ENCODE measurements at places on chromosomes 6 and 20.

- peak; percentile 68 for DNase-seq
These were observed 10.4 kb upstream of the GCNT2 start for GRCh38 chr6:10510592-10511367.

- no peak for DNase-seq
These were observed 171.1 kb downstream of the PREX1 start for GRCh38 chr20:48656661-48657211.

DNA sequence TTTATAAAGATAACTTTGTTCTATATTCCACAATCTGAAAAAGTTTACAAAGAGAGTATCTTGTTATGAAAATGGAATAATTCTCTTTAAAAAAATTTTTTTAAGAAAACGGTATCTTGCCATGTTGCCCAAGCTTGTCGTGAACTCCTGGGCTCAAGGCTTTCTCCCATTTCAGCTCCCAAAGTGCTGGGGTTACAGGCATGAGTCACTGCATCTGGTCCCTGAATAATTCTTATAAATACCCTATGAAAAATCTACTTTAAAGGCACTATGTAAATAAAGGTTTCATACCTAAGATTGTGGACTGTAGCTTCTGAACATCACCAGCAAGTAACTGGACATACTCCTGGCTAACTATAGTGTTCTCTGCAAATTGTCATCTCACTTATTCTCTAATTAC is 60.3 kb downstream of the SAMD3 start:
- no peak for DNase-seq

- no peak for DNase-seq
These were observed 64.4 kb downstream of the PREX1 start for GRCh38 chr20:48763216-48763914.

DNA sequence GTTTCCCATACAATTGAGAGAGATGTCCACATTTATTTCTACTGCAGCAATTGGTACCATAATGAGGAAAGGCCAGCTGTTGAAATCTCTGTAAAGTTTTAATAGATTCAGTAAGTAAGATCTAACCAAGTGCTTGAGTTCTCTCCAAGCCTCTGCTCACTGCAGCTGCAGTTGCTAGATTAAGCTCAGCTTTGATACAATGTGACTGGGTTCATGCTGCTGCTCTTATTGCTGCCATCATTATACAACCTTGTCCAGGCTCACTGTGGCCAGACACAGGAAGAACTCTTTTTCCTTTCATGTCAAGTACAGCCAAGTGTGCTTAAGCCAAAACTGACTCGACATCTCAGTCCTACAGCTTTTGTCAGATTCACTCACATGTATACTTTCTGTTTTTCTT is 423.5 kb downstream of the GJA1 start:
- no peak for DNase-seq

- no peak for DNase-seq
These were observed 262.2 kb downstream of the EYA4 start for GRCh38 chr6:133503336-133503729.

GRCh38 chr20:62961310-62961783 is 8.8 kb downstream of the SLC17A9 start:
- DNase-seq: no peak

All from CD4-positive, alpha-beta T cell treated with Interleukin-1 beta for 1 hour (primary cell).